ENCODE measurements at places on chromosomes 12 and 14.

DNA sequence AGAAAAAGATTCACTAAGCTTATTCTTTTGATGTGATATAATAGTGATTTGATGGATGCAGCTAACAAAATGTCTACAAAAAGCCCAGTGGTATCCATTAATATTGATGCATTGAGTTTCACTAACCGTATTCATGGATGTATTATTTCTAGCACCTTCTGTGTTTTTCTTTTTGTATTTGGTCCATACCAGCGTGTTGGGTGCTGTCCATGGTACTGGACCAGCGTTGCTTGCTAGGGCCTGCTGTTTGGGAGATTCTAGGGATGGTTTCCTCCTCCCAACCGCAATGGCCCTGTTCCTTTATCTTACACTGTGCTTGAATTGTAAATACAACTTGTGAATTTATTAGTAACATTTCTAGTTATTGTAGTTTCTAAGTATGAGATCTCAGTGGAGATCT is 31.7 kb downstream of the ANO4 start:
- DNase-seq: peak; percentile 12

DNA sequence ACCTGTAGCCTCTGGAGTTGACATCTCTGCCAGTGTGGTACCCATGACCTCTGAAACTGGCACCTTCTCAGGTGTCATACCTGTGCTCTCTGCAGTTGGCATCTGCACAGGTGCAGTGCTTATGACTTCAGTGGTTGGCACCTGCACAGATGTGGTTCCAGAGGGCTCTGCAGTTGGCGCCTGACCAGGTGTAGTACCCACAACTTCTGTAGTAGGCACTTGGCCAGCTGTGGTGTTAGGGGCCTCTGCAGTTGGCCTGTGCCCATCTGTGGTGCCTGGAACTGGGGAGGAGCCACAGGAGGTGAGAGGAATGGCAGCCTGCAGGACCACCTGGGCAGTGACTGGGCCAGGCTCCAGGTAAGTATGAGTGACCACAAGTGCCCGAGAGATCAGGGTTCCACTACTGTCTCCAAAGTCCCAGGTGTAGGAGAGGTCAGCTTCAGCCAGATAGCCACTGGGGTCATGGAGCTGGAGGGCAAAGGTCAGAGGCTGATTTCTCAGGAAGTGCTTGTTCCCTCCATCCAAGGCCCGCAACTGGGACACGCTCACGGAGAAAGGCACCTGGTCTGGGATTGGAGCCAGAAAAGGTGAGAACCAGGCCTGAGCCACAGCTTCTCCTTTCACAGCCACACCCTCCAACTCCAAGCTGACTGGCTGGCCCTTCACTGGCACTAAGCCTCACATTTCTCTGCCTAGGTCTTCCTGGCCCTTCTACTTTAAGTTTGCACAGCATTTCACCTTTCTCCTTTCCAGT is 8.6 kb downstream of the PMEL start:
- no peak for DNase-seq

DNA sequence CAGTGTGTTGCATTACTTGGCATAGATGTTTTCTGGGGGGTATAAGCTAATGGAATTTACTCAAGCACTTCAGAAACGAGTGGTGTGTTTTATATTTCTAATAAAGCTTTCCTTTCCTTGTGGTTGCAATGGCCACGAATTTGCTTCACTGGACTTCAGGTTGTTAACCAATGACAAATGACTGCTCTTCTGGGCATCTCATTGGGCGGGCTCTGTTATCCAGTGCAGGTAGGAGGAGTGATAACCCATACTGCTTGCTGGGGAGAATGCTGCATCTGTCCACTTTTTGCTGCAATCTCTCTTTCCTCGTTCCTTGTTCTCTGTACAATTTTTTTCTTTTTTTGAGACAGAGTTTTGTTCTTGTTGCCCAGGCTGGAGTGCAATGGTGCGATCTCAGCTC is 80.0 kb upstream of the RPH3A start:
- no peak for DNase-seq

DNA sequence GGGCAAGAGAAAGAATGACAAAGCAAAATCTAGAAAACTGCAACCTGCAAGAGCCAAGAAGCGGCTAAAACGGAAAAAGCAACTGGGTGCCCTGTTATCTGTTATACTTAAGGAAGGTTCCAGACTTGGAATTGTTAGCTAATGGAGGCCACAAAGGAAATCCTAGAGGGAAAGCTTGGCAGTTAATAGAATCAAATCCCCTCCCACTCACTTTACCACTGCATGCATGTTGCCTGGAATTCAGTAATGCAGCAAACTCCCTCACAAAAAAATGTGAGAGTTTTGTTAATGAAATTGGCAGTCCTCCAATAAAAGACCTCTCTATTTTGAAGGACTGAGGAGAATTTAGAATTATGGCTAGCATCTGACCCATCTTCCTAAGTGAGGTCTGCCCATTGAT is 164.2 kb upstream of the SOX5 start:
- DNase-seq: no peak

- peak; percentile 27 for DNase-seq
Measured at GRCh38 chr12:3945671-3946070, 72.5 kb upstream of the PARP11 start.

DNA sequence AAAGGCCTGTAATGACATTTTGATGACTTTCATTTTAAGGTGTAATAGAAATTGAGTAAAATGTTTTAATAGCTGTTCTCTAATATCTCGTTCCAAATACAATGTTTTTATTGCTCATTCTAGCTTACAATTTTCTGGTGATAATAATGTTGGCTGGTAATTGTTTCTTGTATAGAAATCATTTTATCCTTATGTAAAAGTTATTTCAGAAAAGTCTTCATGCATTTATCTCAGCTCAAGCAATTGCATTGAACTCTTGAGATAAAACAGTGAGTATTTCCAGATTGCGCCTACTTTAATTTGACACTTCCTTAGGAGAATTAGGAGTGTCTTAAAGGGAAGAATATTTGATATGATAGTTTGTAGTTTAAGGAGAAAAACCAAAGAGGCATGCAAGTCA is 4.0 kb downstream of the RMST start:
- no peak for DNase-seq

GRCh38 chr12:67442347-67442841 is 173.2 kb downstream of the CAND1 start:
- no peak for DNase-seq

DNA sequence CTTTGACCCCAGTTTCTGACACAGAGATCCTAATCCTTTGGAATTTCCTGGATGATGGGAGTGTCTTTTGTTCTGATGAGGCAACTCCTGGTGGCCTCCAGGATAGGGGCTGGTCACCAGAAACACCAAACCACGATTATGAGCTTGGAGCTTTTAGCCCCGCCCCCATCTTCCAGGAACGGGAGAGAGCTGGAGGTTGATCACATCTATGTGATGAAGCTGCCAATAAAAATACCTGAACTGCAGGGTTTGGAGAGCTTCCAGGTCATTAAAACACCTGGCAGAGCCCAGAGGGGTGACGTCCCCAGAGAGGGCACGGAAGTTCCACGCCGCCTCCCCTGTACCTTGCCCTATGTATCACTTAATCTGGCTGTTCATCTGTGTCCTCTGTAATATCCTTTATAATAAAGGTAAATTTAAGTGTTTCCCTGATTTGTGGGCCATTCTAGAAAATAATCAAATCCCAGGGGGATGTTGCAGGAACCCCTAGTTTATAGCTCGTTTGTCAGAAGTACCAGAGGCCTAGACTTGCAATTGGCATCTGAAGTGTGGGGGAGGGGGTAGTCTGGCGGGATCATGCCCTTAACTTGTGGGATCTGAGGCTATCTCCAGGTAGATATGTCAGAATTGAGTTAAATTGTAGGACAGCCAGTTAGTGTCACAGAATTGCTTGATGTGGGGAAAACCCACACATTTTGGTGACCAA is 21.2 kb downstream of the APPL2 start:
- peak; percentile 33 for DNase-seq

- DNase-seq: peak; percentile 40
Measured at GRCh38 chr14:104226421-104227383, 88.3 kb downstream of the KIF26A start.

- no peak for DNase-seq
Measured at GRCh38 chr12:12107678-12108077, 36.9 kb downstream of the BCL2L14 start.

DNA sequence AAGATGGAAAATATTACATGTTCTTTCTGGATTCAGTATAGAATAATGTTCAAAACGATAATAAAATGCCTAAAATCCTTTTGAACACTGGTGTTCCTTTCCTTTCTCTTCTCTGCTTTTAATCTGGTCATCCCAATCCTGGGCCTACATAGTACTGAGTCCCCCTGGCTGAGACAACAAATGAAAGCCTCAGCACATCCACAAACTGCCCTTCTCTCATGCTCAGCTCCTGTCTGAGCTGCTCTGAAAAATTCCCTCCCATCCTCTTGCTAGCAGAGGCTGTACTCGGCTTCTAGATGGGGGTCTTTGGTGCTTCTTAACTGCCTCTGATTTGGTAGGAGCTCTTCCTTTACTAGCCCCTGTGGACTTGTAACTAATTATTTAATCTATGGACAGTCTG is 232.3 kb downstream of the MED13L start:
- no peak for DNase-seq

DNA sequence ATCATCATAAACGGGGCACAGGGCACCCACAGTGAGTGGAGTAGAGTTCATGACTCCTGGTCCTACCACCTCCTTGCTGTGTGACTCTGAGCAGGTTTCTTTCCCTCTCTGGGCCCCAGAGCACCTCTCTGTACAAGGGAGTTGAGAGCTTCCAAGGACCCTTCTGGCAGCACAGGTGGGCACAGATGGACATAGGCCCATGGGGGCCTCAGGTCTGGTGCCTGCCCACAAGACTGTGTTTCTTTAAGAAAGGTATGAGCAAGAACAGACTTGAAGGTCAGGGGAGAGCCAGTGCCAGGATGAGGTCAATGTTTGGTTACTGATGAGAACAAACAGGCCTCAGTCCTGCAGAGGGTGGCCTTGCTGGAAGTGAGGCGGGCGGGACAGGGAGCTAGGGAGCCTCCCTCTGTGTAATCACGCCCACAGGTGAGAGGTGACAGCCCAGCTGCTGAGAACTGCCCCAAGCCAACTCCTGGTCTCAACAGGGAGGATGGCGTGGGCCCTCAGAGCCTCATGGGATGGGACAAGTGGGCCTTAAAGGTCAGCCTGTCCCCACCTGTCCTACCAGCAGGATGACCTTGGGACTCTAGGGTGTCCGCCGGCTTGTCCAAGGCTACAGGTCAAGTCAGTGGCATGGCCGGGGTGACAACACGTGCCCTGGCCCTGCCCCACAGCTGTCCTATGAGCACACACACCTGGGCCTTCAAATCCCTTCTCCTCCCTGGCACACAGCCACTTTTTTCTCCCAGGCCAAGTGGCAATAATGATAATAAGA is 49.1 kb downstream of the CCDC85C start:
- DNase-seq: no peak

DNA sequence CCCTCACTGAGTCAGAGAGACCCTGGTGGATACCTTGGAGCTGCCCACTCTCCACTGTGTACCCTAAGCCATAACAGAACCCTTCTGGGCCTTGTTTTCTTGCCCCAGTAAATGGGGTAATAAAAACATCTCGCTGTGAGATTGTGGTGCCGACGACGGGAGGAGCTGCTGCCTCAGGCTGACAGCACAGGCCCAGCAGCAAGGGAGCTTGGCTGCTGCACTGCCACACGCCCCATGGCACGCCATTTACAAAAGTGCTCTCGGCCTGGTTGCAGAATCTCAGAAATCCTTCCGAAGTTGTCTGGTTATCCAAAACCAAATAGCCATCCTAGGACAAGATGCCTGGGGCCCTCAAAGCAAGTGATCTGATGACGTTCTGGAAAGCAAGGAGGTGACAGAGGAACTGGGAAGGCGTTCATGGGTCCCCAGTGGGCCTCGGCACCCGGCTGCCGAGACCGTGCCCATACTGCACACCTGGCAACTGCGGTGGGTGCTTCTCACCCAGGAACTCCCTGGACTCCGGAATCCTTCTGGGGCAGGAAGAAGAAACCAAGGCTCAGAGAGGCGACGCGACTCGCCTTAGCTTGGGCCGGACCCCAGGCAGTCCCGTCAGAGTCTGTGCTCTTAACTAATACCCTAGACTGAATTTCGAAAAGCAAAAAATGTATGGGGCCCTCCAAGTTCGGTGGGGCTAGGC is 26.7 kb downstream of the CHGA start:
- no peak for DNase-seq

- DNase-seq: no peak
Measured at GRCh38 chr14:29233188-29233587, 466.6 kb downstream of the FOXG1 start.

GRCh38 chr12:53733807-53734200 is 6.6 kb upstream of the CALCOCO1 start:
- DNase-seq: no peak

GRCh38 chr14:36271222-36271621 is 49.2 kb downstream of the MBIP start:
- DNase-seq: no peak

DNA sequence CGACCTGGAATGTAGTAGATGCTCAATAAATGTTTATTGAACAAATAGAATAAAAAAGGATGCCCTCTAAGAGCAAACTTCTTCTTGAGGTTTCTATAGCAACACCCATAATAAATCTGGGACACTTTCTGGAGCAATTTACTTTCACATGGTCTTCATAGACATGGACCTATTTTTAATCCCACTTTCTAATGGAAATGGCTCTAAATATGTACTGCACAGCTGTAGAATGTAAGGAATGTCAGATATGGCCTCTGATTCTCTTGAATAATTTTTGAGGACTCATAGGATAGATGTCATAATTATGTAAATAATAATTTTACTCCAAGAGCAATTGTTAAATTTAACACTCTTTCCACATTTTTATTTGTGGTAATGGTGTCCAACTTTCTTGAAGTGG is 133.5 kb upstream of the DAAM1 start:
- no peak for DNase-seq

DNA sequence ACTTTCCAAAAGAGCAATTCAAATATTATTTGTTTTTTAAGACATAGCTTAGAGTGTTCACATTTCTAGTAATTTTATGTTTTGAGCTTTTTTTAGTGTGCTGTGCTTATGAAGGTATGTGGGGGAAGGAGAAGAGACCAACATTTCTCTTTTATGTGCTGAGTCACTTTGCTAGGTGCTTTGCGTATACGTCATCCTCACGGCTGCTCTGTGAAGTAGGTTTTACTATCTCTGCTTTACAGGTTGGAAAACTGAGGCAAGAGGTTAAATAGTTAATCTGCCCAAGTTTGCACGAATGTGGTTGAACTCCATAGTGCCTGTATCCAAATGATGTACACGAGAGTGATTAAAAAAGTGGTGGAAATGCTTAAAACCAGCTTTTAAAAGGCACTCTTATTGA is 75.9 kb downstream of the AEBP2 start:
- DNase-seq: no peak

GRCh38 chr12:110068654-110069053 is 20.3 kb upstream of the C12orf76 start:
- DNase-seq: no peak

DNA sequence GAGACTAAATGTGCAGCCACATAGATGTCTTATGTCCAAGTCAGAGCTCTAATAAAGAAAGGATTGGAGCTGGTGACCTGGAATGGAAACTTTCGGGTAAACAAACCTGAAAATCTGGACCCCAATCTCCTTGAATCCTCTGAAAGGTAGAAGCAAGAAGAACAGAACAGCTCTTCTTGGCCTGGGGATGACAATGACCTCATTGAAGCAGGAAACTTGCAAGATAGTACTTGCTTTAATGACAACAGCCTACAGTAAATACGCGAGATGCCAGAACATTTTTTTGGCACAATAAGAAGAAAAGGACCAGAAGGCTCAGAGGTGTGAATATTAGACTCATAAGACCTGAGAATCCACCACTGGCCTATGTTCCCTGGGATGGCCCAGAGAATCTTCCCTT is 4.1 kb upstream of the PRIMA1 start:
- no peak for DNase-seq

GRCh38 chr14:95353664-95354063 is 34.0 kb upstream of the CLMN start:
- DNase-seq: no peak

- DNase-seq: no peak
Measured at GRCh38 chr14:53710615-53711014, 246.0 kb downstream of the BMP4 start.

All from kidney capillary endothelial cell (primary cell).